ENCODE measurements at places on chromosomes 7 and 10.

- no peak for DNase-seq
Observed at GRCh38 chr10:3681642-3682554, 103.1 kb downstream of the KLF6 start.

DNA sequence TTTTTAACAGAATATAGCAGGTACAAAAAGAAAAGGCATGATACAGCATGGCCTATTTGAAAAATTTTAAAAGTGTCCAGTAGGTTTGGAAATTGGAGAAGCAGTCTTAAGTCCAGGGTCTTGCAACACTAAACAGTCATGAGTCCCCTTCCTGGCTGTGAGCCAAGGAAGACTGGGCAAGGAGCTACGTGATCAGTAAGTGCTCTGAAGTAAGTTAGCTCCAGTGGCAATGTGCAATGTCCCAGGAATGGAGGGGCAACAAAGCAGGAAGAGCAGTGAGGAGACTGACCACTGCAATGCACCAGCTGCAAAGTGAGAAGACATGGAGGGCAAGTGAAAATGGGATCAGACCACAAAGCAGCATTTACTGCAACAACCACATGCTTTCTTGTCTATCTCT lies 72.9 kb upstream of the GRID1 start:
- no peak for DNase-seq

DNA sequence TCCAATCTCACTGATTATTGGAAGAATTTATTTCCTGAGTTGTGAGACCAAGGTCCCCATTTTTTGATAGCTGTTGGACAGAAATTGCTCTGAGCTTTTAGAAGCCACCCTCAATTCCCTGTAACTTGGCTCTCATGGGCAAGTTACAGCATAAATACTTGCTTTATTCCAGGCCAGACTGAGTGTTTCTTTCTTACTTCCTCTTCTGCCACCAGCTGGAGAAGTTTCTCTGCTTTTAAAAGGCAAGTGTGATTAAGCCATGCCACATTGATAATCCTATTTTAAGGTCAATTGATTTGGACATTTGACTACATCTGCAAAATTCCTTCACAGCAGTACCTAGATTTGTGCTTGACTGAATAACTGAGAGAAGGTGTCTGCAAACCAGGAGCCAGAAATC lies 14.1 kb upstream of the TAS2R41 start:
- DNase-seq, result no peak

DNA sequence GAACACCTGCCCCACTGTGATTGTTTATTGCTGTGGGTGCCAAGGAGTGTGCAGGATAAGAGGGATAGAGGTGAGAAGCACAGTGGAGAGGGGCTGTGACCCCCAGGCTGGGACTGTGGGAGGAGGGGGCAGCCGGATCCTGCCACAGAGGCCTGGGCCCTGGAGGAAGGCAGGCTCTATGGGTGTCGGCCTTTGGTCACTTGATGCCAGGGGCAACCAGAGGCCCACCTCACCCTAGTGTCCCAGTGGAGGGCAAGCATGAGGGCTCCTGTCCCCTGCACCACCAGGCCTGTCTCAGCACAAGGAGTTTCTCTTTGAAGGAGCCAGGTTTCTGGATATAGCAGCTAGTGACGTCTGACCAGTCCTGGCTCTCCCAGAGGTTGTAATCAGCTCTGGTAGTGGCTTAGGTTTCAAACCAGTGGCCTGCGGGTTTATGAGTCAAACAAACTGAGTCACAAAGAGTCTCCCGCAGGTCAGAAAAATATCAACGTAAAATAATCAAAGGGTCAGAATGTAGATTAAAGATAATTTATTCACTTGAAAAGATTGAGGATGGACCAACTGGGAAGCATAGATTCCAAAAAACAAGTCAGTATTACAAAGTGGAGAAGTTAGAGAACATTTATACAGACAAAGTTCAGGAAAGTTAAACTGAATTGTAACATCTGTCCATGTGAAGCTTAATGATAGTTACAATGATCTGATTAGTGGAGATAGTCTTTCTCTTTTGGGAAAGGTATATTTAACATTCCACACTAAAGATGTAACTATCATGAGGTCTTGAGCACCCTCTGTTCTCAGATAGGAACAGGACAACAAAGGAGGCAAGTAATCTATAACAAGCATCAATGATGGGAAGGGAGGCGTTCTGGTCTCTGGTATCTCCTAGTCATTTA lies 37.2 kb upstream of the ZNF488 start:
- DNase-seq, result no peak

DNA sequence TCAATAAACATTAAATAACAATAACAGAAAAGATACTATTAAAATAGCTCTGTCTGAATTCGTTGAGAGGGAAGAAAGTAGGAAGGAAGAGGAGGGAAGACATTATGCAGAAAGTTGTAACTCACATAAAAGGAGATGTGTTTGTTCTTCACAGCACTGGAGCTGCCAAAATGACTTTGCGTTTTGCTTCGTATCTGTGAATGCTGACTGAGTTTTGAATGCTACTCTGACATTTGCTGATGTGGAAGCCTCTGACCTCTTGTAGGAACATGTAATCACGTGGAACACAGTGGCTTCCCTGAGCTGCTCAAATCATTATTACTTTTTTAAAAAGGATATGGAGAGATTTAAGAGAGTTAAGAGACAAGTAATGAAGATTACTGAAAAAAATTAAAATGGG lies 15.6 kb upstream of the DGKI start:
- DNase-seq, result no peak

DNA sequence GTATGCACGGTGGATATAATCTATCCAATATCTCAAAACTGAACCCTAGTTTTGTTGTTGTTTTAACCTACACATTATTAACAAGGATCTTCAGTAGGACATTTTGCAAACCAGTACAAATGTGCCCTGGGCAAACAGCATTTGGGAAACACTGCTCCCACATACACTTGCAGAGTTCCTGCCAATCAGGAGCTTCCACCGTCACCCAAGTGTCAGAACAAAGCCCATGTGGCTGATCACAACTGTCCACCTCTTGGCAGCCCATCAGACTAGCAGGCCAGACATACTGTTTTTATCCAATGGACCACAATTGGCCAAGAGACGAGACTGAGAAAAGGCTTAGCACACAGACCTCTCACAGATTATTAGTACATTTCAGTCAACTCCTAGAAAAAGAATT lies 200.4 kb downstream of the FAM107B start:
- DNase-seq, result no peak

DNA sequence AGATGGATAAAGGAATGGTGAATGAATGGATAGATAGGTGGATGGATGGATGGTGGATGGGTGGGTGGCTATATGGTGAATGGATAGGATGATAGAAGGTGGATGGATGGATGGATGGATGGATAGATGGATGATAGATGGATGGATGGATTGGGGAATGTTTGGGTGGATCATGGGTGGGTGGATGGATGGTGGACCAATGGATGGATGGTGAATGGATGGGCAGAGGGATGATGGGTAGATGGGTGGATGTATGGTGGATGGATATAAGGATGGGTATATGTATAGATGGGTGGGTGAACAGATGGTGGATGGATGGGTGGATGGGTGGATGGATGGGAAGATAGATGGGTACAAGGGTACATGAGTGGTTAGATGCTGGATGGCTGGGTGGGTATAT lies 322.4 kb downstream of the ADARB2 start:
- no peak for DNase-seq

- no peak for DNase-seq
Observed at GRCh38 chr7:105664816-105665525, 83.7 kb upstream of the EFCAB10 start.

GRCh38 chr10:86775056-86775869 lies 18.8 kb downstream of the BMPR1A start:
- DNase-seq, result no peak

- no peak for DNase-seq
Observed at GRCh38 chr7:1246871-1247526, 14.3 kb downstream of the UNCX start.

DNA sequence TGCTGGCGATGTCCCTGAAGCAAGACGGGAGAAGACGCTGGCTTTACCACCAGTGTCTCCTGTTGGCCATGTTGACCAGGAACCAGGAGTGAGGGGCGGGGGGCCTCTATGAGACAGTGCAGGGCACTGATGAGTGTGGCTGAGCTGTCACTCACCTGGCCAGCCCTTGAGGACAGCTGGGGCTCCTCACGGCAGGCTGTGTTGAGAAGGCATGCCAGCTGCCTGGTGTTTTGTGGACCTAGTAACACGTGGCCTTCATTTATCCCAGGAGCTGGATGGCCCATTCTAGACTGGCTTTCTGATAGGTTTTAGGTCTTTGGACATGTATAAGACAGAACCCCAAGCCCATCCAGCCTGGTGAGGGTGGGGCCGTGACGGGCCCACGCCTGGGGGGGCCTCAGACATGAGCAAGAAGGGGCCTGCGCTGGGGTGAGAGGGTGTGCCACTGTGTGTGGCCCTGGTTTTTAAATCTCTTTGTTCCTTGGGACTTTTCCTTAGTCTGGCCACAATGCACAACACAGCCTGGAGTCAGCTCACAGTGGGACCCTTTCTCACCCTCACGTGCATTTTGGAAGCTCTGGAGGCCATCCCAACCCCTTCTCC lies 10.5 kb downstream of the RHBDD2 start:
- DNase-seq, result no peak

GRCh38 chr7:93817004-93817403 lies 73.5 kb downstream of the TFPI2 start:
- no peak for DNase-seq

GRCh38 chr10:113572520-113573290 lies 19.9 kb downstream of the HABP2 start:
- no peak for DNase-seq

GRCh38 chr10:10792681-10793080 lies 225.0 kb upstream of the CELF2 start:
- DNase-seq, result no peak

- DNase-seq, result no peak
Observed at GRCh38 chr10:131187926-131188325, 123.6 kb downstream of the TCERG1L start.

- DNase-seq, result no peak
Observed at GRCh38 chr10:4332764-4333458, 493.1 kb upstream of the AKR1E2 start.

GRCh38 chr10:33353334-33353733 lies 18.9 kb upstream of the NRP1 start:
- DNase-seq, result no peak

- no peak for DNase-seq
Observed at GRCh38 chr7:80496586-80496985, 15.3 kb downstream of the GNAT3 start.

GRCh38 chr10:37734971-37735370 lies 122.4 kb downstream of the ZNF248 start:
- DNase-seq, result no peak

DNA sequence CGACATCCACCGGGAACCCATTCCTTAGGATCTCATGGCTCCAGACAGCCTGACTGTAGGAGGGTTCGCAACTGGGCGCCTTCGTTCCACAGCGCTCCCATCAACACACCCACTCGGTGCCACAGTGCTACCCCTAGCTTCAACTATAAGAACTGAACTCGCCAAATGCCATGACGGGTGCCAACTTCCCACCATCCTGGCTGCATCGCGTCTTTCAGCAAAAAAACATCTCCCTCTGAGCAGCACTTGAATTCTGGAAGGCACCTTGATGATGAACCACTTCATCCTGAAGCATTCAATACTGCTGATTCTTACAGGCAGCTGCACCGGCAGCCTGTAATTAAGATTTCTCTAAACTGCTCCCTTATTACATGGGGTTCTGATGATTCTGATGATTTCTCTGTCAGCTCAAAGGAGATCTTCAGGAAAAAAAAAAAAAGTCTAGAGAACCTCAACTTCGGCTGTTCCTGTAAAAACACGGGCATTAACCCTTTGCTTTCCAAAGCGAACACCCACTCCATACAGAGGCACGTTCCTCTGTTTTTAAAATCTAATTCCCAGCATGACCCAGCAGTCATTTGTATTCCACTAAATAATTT lies 1.3 kb downstream of the CYTH3 start:
- DNase-seq, result no peak

All from OCI-LY7 (cell line).